Naive B cell (primary cell): ENCODE measurements at places on chromosomes 6 and 20. TPM values are rescaled to one million over a fixed set of nuclear protein-coding genes. Genes with fewer than 3 reads are reported as not detected.

TRMT6 gene
- polyA plus RNA-seq, result 12.9 TPM

GRCh38 chr20:19823971-19824370 lies 65.9 kb downstream of the RIN2 start:
- peaks cover 80% of the 10 kb centered on the region for H3K4me1 ChIP-seq
- no peak for DNase-seq
- no peak overlapping the region for H3K4me3 ChIP-seq
- H3K36me3 ChIP-seq, result no peaks in the 10 kb centered on the region

DNA sequence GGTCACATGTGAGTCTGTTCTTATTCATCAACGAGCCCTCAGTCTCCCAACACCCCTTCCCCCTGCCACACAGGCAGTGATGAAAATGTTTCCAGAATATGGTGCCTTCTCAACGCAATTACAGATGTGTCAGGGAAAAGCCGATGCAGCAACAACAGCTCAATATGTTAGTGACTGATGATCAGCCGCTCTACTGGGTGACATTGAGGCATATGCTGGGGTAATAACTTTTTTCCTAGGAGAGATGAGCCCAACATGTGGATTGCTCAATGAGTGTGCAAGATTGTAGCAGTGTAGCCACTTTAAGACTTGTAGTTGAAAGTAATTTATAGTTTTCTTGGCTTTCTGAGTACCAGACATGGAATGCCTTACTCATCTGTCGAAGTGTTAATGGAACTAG lies 49.4 kb downstream of the DTD1 start:
- no peaks in the 10 kb centered on the region for H3K27me3 ChIP-seq
- no peak for DNase-seq
- peaks cover 9% of the 10 kb centered on the region for H3K36me3 ChIP-seq
- H3K27ac ChIP-seq, result no peak overlapping the region
- peaks cover 3% of the 10 kb centered on the region for H3K4me1 ChIP-seq

GRCh38 chr6:55034752-55035151 lies 139.6 kb upstream of the HCRTR2 start:
- no peak for DNase-seq
- H3K27ac ChIP-seq, result no peak overlapping the region
- no peak overlapping the region for H3K4me3 ChIP-seq
- H3K27me3 ChIP-seq, result no peaks in the 10 kb centered on the region

DNA sequence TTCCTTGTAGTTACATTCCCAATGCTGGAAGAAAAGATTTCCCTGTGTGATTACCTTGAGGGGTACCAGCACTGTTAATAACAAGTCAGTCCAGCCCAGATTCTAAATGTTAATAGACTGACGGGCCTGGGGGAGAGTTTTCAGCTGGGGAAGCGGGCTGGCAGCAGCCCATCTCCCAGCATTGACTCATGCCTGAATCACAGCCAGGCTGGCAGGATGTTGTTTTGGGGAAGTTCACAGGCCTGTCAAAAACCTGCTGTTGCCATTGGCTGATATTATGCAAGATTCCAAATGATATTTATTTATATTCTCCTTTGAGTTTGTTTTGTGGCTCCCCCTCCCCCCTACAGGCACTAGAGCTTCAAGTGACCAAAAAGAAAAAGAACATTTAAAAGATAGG lies 213.9 kb upstream of the CNR1 start:
- DNase-seq, result no peak
- H3K36me3 ChIP-seq, result no peaks in the 10 kb centered on the region
- no peak overlapping the region for H3K4me3 ChIP-seq
- H3K27ac ChIP-seq, result no peak overlapping the region
- H3K4me1 ChIP-seq, result no peaks in the 10 kb centered on the region

DDO gene
- polyA plus RNA-seq, result not detected

DNA sequence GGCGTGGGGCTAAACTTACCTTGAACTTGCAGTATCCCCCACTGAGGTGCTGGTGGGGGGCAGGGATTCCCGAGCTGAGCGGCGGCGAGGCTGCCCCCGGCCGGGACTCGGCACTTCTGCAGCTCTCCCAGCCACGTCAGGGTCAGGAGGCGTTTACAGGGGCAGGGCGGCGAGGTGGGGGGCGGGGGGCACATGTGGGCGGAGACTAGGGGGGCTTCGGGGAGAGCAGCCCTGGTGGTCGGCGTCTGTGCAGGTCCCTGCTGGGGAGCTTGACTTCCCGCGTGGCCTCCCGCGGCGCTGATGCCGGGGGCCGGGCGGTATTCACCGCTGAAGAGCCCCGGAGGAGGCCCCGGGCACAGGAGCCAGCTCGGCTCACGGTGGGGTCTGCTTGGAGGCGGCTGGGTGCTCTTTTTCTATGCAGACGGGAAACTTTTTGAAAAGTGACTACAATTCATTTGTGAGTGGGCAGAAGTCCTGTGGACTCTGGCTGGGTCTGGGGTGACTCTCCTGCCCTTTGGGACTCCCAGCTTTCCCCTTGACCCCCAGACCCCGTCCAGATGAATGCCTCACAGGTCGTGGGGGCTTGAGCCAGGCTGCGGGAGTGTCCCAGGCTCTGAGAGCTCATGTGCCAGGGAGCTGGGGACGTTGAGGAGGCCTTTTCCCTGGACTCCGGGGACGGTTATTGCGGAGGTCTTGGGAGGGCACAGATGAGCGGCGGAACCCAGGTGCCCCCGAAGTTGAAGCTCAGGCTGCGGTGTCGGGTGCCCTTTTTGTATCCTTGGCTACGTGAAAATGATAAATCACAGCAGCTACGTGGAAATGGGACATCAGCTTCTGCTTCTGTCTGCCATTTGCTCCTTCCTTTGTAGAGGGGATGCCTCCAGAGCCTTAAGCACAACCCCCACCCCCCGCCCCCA lies 75.9 kb upstream of the GATA5 start:
- peaks cover 12% of the 10 kb centered on the region for H3K4me1 ChIP-seq
- peaks cover 65% of the 10 kb centered on the region for H3K27me3 ChIP-seq
- H3K36me3 ChIP-seq, result no peaks in the 10 kb centered on the region
- H3K4me3 ChIP-seq, result peak overlapping the region; percentile 47
- no peak overlapping the region for H3K27ac ChIP-seq

DNA sequence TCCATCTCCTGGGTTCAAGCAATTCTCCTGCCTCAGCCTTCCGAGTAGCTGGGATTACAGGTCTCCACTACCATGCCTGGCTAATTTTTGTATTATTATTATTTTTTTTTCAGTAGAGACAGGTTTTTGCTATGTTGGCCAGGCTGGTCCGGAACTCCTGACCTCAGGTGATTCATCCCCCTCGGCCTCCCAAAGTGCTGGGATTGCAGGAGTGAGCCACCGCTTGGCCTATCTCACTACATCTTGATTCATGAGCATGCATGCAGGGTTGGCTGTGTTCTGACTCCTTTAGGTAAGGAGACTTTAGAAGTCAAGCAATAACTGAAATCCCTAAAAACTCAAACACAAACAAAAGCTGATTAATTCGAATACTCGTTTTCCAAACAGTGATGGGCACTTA lies 80.9 kb downstream of the GJA1 start:
- no peak for DNase-seq
- H3K27ac ChIP-seq, result no peak overlapping the region
- H3K4me1 ChIP-seq, result no peaks in the 10 kb centered on the region
- no peaks in the 10 kb centered on the region for H3K36me3 ChIP-seq
- no peaks in the 10 kb centered on the region for H3K27me3 ChIP-seq
- H3K4me3 ChIP-seq, result no peak overlapping the region

GRCh38 chr6:36364669-36365479 lies 22.6 kb downstream of the ETV7 start:
- DNase-seq, result peak; percentile 9
- peak overlapping the region; percentile 76 for H3K27ac ChIP-seq
- H3K4me3 ChIP-seq, result peak overlapping the region; percentile 54
- no peaks in the 10 kb centered on the region for H3K27me3 ChIP-seq
- H3K36me3 ChIP-seq, result no peaks in the 10 kb centered on the region
- peaks cover 11% of the 10 kb centered on the region for H3K4me1 ChIP-seq

DNA sequence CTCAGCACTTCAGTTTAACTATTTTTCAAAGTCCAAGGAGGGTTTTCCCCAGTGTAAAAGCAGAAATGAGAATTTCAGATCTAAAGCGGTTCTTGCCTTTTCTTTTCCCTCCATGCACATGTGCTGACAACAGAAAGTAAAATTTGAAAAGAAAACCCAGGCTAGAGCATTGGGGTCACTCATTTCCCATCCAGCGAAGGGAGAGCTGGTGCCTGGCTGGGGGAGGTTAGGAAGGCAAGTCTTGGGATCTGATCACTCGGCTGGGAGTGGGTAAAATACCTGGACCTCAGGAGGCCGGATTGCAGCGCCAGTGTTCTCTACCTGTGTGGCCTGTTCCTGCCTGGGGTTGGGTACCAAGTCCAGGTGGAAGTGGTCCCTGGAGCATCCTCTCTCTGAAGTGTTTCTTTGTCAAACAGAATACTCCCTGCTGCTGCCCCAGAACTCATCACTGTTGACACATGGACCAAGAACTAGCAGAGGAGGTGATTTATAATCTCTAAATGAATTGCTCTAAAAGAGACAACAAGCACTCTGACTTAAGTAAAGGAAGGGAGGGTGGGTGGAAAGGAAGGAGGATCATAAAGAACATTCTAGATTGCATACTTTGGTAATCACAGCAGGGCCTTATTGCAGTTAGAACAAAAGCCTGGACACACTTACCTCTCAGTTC lies 136.0 kb downstream of the MTHFD1L start:
- H3K4me1 ChIP-seq, result no peaks in the 10 kb centered on the region
- no peaks in the 10 kb centered on the region for H3K27me3 ChIP-seq
- DNase-seq, result no peak
- no peak overlapping the region for H3K4me3 ChIP-seq

DNA sequence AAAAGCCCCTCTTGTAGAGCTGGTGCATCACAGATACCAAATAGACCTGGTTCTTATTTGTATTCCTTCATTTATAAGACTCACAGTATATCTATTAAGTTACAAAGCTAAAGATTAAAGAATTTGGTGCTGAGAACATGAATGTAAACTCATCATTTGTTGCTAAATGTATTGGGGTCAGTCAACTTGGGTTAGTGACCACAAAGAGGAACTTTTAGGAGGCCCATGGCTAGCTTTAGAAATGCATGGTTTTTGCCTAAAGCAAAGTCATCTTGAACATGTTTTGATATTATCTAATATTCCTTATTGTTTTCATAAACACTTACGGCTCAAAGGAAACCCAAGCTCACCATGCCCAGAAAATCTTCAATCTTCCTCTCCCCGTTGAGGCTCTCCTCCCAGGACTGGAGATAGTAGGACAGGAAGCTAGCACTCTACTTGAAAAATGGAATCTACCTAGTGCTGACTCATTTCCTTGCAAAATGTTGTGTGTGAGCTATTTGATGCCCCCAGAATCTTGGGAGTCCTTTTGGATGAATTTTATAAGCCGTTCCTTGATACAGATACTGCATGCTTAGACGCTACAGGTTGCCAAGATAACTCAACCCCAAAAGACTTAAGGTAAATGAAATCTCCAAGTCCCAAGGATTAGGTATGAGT lies 121.4 kb downstream of the BMP2 start:
- H3K27me3 ChIP-seq, result no peaks in the 10 kb centered on the region
- no peak overlapping the region for H3K27ac ChIP-seq
- no peaks in the 10 kb centered on the region for H3K36me3 ChIP-seq
- H3K4me1 ChIP-seq, result no peaks in the 10 kb centered on the region
- no peak overlapping the region for H3K4me3 ChIP-seq

PRL gene
- polyA plus RNA-seq, result not detected

GRCh38 chr6:166670894-166671293 lies 43.8 kb upstream of the RPS6KA2 start:
- H3K27ac ChIP-seq, result no peak overlapping the region
- H3K36me3 ChIP-seq, result peaks cover 5% of the 10 kb centered on the region
- peaks cover 18% of the 10 kb centered on the region for H3K4me1 ChIP-seq
- no peak overlapping the region for H3K4me3 ChIP-seq

GRCh38 chr6:33413241-33414120 lies 2.7 kb downstream of the PHF1 start:
- H3K4me1 ChIP-seq, result peaks cover 71% of the 10 kb centered on the region
- peaks cover 4% of the 10 kb centered on the region for H3K27me3 ChIP-seq

GRCh38 chr6:45428727-45429126 lies 51.0 kb upstream of the SUPT3H start:
- peaks cover 21% of the 10 kb centered on the region for H3K4me1 ChIP-seq
- no peak overlapping the region for H3K27ac ChIP-seq
- H3K27me3 ChIP-seq, result peaks cover 33% of the 10 kb centered on the region
- no peaks in the 10 kb centered on the region for H3K36me3 ChIP-seq
- no peak for DNase-seq
- no peak overlapping the region for H3K4me3 ChIP-seq

DNA sequence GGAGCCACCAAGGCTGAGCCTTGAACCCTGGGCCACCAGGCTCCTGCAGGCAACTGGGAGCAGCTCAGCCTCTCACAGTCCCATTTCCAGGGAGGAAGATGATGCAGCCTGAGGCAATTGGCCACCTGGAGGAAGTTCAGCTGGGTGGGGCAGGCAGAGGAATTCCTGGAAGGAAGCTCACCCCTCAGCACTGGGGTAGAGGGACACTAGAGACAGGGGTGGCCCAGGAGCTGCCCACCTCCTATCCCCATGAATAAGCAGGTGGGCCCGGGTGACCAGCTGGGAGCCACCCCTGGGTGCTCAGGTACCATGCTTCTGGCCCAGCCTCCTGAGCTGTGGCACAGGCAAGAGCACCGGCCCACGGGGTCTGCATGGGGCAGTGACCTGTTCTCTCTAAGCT lies 3.6 kb upstream of the HSPA12B start:
- H3K27me3 ChIP-seq, result peaks cover 31% of the 10 kb centered on the region
- H3K36me3 ChIP-seq, result no peaks in the 10 kb centered on the region
- no peak for DNase-seq

HTR1E gene
- not detected for polyA plus RNA-seq

DNA sequence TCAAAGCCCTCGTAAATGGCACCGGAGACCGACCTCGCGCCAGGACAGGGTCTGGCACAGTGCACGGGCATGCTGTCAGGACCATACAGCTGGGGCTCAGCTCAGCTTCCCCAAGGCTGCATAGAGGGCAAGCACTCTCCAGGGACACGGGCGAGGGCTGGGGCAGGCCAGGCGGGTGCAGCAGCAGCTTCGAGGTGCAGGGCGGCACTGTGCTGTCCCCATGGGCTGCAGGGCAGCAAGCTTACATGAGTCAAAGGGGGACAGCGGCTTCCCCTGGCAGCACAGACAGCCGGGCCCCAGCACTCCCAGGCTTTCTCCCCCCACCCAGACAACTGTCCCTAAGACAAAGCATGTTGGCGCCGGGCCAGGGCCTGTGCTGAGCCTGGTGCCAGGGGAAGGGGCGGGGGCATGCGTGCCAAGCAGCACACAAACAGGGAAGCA lies 25.7 kb downstream of the PSMG4 start:
- no peak overlapping the region for H3K27ac ChIP-seq
- H3K4me3 ChIP-seq, result no peak overlapping the region
- no peaks in the 10 kb centered on the region for H3K4me1 ChIP-seq
- DNase-seq, result no peak

DNA sequence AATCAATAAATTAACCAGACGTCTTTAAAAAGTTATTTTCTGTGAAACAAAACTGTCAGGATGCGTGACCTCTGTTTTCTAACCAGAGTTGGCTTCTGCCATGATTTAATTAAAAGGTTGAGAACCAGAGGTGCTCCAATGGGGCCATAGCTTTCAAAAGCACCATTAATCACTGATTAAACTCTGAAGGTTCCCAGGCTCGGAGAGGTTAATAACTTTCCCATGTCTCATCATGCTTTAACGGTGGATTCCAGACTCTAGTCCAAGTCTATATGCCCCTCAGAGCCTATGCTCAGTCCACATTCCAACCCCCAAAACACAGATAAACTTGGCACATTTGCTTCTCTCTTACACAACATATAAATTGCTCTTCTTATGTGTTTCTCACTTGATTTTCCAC lies 95.5 kb downstream of the SNAP91 start:
- no peak overlapping the region for H3K27ac ChIP-seq
- no peak for DNase-seq
- no peak overlapping the region for H3K4me3 ChIP-seq
- no peaks in the 10 kb centered on the region for H3K4me1 ChIP-seq

- H3K4me3 ChIP-seq, result no peak overlapping the region
- H3K4me1 ChIP-seq, result no peaks in the 10 kb centered on the region
- no peaks in the 10 kb centered on the region for H3K36me3 ChIP-seq
- peaks cover 21% of the 10 kb centered on the region for H3K27me3 ChIP-seq
- H3K27ac ChIP-seq, result no peak overlapping the region
Observed at GRCh38 chr6:97029552-97029951, 105.0 kb downstream of the KLHL32 start.

DDX27 gene
- polyA plus RNA-seq, result 76.5 TPM
